Stimulated activated CD8-positive, alpha-beta memory T cell treated with anti-CD3 and anti-CD28 coated beads, Interleukin-2, amount 100 ng/mL, for 1 hour (primary cell): ENCODE measurements at places on chromosomes 1 and 21.

GRCh38 chr1:209929751-209930150 is 8.3 kb upstream of the SYT14 start:
- no peak for DNase-seq

DNA sequence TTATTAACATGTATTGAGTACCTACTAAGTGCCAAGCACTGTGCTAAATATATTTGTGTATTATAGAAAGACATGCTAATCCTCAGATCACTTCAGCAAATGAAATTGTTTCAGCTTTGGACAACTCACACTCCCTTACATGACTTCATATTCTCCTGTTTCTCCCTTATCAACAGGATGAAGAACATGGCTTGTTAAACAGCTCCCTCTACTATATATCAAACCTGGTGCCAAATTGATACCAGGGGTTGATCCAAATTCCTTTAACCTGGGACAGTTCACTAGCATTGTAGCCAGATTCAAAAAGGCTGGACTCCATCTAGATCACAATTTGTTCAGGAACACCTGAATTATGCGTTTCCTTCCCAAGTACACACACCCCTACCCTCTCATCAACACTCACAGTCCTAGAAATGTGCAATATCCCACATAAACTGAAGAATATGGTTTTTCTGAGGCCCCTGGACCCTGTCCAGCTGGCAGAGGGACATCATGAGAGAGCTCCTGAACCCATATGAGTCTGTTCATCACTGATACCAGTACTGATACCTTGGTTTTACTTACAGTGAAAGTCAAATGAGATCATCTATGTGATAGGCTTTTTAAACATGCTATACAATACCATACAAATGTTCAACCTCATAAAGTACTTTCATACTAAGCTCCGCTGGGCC is 47.0 kb upstream of the PALMD start:
- DNase-seq: no peak

- no peak for DNase-seq
These were observed 16.0 kb downstream of the DHRS3 start for GRCh38 chr1:12601700-12602658.

DNA sequence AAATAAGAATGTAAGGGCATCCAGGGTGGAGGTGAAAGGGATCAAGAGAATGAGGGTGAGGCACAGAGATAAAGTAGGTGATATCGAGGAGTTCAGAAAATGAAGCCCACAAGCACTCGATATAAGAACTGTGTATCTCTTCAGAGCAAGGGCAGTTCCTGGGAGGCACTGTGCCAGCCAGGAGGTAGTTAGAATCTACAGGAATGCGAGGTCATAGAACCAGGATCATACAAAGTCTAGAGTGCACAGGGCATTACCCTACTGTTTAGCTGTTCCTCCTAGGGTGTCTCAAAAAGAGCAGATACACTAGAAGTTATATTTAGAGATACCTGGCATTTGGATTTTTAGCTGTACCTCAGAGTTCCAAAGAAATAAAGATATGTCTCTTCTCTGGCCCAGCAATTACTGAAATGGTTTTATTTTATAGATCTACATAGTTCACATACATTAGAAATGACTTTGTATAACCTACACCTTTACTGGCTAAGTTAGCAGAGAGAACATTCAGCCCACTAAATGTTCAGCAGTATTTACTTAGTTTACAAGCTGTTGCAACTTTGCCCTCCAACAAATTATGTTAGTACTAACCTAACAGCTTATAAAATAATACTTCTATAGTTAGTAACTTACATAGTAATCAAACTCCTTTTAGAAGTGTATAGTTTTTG is 1.6 kb downstream of the OVAAL start:
- DNase-seq: no peak

DNA sequence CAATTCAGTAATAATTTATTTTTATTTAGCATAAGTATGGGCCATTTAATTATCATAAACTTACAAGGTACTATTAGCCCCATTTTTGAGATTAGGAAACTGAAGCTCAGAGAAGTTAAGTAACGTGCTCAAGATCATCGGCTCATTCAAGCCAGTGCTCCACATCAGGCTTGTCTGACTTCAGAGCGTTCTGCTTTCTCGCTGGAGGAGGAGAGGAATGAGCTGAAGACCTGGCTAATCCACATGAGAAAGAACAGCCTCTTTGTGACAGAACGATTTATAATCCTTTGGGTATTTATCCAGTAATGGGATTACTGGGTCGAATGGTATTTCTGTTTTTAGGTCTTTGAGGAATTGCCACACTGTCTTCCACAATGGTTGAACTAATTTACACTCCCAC is 39.7 kb downstream of the DDX20 start:
- no peak for DNase-seq

DNA sequence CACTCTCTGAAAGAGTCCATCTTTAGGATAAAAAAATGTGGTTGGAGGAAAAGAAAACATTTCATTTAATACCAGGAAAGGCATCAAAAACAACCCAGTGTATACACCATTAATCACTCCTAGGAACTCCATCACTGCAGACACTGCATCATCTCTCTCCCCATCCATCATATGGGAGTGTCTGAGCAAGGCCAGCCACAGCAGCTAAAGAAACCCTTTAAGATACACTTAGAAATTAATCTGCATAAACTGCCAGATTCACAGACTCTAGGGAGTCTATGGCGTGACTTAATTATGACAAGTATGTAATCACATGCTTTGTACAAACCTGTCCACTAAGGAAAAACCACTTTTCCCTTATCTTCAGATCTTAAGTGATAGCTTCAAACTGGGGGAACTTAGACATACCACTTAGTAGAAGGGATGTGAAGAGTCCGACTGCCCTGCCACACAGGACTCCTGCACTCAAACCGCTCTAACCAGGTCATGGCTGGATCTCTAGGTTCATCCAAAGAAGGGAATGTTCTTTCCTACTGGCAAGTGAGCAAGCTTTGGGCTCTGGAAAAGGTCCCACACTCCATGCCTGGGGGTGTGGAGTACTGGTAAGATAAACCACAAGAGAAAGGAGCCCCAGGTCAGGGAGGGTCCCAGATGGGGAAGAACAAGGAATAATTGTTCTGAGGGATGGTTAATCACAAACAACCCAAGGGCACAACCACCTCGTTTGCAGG is 61.0 kb upstream of the C8B start:
- no peak for DNase-seq

GRCh38 chr1:37890378-37891014 is 31.1 kb upstream of the MTF1 start:
- no peak for DNase-seq

GRCh38 chr1:17098446-17099317 is 20.6 kb downstream of the PADI2 start:
- no peak for DNase-seq

- DNase-seq: no peak
These were observed 887 bp downstream of the SLC19A2 start for GRCh38 chr1:169484683-169485430.

- no peak for DNase-seq
These were observed 891 bp downstream of the HMGN1 start for GRCh38 chr21:39348040-39348354.

DNA sequence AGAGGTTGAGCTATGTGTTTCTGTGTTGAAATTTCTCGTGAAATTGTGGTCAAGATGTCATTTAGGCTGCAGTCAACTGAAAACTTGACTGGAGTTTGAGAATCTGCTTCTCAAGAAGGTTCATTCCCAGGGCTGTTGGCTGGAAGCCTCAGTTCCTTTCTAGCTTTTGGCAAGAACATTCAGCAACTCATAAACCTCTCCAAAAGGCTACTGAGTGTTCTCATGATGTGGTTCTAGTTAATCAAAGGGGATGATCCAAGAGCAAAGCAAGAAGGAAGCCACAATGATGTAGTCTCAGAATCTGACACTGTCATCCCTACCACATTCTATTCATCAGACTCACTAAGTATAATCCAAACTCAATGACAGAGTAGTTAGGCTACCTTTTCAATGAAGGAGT is 66.6 kb downstream of the SPATA6 start:
- DNase-seq: no peak

DNA sequence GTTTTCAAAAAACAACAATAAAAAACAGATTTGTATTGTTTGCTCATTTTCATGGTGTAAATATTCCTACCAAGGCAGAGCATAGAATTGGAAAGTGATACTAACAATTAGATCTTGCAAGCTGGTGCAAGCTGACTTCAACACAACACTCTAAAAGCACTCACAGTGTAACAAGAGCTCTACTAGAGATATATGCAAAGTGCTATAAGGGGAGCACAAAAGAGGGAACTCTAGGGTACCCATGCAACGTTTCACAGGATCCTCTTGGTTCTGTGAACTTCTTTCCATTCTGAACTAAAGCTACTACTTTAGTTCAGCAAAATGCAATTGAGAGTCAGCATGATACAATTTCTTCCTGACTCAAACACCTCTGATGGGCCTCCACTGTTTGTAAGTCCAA is 78.3 kb downstream of the ATP1B1 start:
- DNase-seq: no peak

- DNase-seq: no peak
These were observed 91.7 kb downstream of the LIPI start for GRCh38 chr21:14119038-14119437.

DNA sequence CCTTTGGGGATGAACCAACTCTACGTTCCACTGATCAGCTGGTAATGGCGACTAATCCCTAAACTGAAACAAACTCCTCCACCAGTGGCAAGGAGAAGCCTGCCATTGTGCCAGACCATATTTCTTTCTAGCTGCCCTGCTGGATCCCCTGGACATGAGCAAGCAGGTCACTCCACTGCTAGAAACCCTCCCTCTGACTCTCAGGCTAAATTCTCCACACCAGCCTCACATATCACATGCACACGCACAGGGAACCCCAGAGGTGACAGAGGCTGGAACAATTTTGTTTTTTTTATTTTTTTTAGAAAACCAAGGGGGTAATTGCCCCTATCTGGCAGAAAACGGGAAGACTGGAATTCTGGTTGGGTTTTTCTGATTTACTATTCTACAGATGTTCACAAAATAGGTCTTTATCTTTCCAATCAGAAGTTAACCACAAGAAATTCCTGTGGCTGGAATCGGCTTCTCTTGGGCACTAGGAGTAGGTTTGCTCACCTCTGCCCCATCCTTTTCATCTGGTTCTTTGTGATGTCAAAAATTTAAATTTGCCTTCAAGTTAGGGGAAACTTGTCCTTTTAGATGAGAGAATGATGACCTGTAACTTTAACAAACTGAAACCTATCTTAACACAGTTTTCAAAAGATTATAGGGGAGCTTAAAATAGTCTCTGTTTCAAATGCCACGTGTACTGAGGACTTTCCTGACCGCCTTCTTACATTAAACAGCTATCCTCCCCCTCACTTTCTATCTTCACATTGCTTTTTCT is 258.1 kb downstream of the SDCCAG8 start:
- DNase-seq: no peak

DNA sequence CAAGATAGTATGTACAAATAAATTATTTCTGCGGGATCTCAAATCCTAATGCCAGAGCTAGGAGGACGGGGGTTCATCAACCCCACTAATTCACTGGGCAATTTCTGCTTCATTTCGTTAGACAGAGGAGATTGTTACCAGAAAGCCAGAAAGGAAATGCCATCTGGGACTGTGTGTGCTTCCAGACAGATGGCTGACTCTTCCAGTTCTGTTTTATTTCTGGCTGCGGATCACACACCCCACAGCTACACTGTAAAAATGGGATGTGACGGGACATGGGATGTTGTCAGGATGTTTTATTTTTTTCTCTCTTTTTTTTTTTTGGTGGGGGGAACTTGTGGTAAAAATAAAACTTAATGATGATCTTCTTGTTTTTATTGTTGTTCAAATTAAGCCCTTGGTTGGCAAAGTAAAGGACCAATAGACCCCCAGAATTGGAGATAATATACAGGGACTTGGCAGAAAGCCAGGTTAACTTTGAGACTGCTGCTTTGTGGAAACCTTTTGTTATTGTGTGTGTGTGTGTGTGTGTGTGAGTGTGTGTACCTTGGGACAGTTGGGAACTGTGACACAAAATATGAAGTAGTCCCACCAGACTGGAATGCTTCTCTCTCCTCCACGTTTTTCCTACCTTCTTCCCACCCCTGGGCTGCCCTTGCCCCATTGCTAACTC is 114.5 kb downstream of the NUF2 start:
- DNase-seq: no peak

DNA sequence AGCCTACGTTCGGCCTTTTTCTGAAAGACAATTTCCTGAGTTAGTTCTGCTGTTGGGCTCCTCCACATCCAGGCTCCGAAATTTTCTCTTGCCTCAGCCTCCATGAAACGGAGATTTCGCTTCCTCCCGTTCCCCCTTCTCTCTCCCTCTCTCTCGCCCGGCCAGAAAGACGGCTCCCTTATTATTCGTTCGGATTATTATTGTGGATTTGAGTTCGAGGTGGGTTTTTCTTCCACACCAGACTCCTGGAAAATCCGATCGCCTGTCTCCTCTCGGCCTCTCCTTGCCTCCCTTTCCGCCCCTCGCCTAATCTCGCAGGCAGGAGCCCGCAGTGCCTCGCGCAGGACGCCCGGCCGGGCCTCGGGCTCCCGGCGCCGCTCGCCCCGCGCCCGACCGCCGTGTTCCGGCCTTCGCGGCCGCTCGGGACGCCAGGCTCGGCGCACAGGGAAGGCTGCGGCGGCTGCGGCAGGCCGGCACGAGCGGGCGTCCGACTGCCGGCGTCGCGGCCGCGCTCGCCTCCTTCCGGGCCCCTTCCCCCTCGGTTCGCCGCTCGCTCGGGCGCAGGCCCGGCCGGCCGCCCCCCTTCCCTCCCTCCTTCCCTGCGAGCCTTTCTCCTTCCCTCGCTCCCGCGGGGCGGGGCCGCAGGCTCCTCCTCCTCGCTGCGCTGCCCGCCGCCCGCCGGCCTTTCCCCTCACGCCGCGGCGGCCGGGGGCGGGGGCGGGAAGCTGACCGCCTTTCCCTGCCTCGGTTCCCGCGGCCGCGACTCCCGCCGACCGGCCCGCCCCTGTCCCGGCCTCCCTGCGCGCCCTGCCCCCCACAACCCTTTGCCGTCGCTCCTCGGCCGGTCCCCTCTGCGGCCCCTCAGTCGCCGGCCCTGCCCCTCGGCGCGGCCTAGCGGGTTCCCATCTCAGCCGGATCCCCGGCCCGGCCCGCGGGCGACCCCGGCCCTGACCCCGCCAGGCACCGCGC is at the start of gene ARHGEF11:
Gene ARHGEF11, minus strand, starts transcription at position 493 of the 969 bp plus-strand sequence. CDS start 1,412 bp downstream, outside the sequence.
- DNase-seq: no peak

GRCh38 chr1:59124166-59124565 is 172.7 kb upstream of the FGGY start:
- no peak for DNase-seq

GRCh38 chr1:53139951-53140361 is 2.5 kb downstream of the SLC1A7 start:
- no peak for DNase-seq

DNA sequence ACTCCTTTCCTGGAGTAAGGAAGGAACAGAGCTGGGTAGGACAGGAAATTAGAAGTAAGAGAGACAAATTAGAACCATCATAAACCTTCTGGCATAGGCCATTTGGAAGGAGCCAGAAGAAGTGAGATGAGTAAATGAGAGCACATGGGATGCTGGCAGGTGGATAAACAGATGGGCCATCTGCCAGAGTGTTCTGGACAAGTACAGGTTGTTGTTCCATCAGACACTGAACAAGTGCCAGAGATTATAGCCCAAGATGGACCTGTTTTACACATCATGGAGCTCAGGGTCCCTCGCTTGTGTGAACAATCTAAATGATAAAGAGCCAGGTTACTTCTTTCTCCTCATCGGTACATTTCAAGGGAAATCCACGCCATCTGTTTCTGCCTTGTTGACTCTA is 200.3 kb downstream of the HHIPL2 start:
- no peak for DNase-seq
